D721Med (cell line): ENCODE measurements at places on chromosomes 12 and 14.

DNA sequence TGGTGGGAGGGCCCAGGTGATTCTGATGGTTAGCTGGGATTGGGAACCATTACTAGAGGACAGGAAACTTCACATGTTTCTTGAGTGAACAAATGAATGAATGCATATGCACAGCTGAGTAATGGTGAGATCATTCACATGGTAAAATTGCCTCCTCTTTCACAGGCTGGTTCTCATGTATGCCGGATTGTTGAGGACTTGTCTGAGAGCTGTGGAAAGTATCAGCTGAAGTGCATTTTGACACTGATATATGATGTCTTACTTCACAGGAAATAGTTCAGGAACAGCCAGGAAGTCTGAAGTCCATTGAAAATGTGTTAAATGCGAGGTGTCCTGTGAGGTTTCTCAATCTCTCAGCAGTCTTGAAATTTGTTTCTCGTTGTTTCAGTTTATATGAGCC, 77.6 kb upstream of the DACT1 start:
- DNase-seq = no peak

DNA sequence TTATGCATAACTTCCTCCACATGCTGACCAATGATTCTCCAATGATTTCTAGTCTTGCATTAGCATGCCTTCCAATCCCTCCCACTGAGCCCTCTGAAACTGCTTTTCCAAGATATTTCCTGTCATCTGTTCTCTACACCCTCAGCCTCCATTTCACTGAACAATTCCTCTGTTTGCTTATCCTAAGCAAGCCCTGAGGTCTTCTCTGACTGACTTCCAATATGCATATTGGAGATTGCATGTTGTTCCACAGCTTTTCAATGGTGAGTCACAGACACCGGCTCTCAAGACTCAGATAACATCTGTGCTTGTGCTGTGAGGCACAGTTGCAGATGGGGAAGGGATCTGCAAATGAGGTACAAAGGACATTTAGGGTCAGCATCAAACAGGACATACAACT, 141.0 kb downstream of the SLC16A7 start:
- DNase-seq = no peak

GRCh38 chr12:93244514-93245077, 133.1 kb upstream of the NUDT4 start:
- DNase-seq = no peak

GRCh38 chr12:10113920-10114319, 15.1 kb upstream of the CLEC1A start:
- no peak for DNase-seq

- no peak for DNase-seq
Measured at GRCh38 chr12:117501076-117501869, 139.8 kb upstream of the NOS1 start.

DNA sequence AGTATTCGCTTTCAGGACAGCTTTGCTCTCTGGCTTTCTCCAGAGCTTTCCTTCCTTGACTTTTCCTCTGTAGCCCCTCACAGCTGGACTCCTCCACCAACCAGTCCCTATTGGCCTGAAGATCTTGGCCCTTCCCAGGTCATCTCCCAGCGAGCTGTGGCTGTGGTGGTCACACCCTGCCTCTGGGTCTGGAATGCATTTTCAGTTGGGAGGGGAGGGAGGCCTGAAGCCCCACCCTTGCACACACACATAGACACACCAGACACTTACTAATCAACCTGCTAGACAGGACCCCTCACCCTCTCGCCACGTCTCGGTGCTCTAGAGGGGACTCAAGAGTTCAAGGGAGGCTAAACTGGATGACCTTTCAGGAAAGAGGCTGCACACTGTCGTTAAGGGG, 13.9 kb downstream of the JDP2 start:
- DNase-seq = no peak

DNA sequence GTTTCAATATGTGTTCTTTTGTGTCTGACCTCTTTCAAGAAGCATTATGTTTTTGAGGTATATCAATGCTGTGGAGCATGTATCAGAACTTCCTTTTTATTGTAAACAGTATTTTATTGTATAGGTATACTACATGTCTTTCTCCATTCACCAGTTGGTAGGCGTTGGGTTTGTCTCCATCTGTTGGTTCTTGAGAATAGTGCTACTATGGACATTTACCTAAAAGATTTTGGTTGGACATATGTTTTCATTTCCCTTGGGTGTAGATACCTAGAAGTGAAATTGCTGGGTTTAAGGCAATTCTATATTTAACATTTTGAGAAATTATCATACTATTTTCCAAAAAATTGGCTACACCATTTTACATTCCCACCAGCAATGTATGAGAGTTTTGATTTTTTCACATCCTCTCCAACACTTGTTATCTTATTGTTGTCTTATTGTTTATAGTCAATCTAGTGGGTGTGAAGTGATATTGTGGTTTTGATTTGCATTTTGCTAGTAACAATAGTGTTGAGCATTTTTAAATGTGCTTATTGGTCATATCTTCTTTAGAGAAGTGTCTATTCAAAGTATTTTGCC, 409.2 kb downstream of the IPO8 start:
- no peak for DNase-seq

GRCh38 chr14:92506231-92506630, 7.3 kb upstream of the RIN3 start:
- DNase-seq = no peak

- DNase-seq = no peak
Measured at GRCh38 chr14:105250986-105251385, 2.7 kb downstream of the BTBD6 start.

DNA sequence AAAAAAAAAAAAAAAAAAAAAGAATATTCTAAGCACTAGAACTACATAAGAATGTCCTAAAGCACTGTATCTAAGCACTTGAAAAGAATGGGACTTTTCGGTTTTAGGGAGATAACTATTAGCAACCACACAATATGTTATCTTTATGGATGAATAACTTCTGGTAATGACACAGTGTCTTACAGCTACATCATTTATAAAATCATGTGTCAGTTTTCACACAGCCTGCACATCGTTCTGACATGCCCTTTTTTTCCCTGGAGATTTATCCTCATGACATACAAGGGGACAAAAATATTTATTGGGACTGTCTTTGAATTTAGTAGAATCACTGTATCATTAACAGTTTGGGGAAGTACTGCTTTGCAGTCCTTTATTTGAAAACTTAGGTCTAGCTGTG, 17.3 kb downstream of the TMEM19 start:
- DNase-seq = no peak

DNA sequence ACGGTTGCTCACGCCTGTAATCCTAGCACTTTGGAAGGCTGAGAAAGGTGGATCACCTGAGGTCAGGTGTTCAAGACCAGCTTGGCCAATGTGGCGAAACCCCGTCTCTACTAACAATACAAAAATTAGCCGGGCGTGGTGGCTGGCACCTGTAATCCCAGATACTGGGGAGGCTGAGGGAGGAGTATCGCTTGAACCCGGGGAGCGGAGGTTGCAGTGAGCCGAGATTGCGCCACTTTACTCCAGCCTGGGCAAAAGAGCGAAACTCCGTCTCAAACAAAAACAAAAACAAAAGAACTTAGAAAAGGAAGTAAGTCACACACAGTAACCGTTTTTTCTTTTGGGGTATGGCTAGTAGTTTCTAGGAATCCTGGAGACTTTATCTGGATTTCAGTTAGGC, 1.7 kb upstream of the PALS1 start:
- no peak for DNase-seq

- DNase-seq = no peak
Measured at GRCh38 chr14:31363331-31364073, 56.8 kb downstream of the HEATR5A start.
